ENCODE measurements at places on chromosomes 12 and 14.

DNA sequence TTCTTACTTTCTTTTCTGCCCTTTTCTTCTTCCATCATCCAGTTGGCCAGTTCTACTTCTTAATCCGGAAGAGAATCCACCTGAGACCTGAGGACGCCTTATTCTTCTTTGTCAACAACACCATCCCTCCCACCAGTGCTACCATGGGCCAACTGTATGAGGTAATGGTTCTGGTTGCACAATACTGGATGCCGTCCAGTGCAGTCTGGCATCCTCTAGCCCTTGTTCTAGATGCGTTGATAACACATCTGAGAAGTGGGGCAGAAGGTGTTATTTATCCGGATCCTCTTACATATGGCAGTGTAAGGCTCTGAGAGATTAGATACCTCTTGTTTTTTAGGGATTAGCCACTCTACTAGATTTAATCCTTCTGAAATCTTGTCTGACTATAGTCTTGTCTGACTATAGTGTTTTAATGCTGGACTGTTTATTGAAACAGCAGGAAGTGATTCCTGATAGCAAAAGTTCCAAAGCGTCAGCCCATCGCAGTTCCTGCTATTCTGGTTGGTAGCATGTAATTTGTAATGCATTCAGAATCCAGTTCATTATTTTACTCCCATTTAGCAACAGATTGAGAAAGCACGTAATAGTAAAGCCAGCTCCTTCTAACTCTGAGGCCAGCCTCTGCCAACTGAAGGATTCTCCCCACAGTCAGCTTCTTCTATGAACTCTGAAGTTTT, 7.9 kb downstream of the GABARAPL1 start:
- DNase-seq = no peak

DNA sequence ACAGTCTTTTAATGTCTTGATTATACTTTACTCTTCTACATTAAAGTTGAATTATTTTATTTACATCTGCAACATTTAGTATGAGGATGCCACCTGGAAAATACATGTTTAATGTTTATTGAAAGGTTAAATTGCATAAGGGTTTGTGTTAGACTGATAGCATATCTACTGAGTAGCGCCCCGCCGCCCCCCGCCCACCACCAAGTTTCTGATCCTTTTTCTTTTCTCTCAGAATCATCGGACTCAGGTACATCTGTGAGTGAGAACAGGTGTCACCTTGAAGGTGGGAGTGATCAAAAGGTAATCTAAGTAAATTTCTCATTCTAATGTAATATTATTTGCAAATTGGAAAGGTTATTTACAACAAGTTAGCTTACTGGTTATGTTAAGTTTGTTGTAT, 16.2 kb downstream of the MDM2 start:
- DNase-seq = no peak

DNA sequence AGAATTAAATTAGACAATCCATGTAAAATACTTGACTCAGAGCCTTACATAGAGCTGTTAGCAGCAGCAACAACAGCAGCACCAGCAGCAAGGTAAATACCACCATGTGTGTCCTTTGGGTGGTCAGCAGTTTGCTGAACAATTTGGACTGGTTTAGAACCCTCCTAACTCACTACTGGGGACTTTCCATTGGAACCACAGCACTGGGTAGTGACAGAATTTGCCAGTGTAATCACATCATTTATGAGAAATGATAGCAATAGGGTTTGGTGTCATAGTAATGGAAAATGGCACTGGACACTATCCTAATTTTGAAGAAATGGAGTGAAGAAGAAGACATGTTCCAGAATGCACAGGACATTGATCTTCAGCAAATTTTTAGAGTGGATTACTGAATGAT, 392.8 kb downstream of the RAD51B start:
- no peak for DNase-seq

GRCh38 chr12:86683568-86684304, 427.5 kb upstream of the MGAT4C start:
- DNase-seq = no peak

Data from bone marrow (tissue), 2 donors.